Activated CD4-positive, alpha-beta memory T cell treated with anti-CD3 and anti-CD28 coated beads, Interleukin-2, amount 10 ng/mL, durations not matched to agents 7 days and 5 days (primary cell): ENCODE measurements at places on chromosomes 12 and 14. TPM values are rescaled to one million over a fixed set of nuclear protein-coding genes. Genes with fewer than 3 reads are reported as not detected.

Gene GPR137C
- 0.88 TPM for total RNA-seq

GRCh38 chr12:105245291-105245690 is 9.3 kb upstream of the APPL2 start:
- no peak overlapping the region for H3K4me3 ChIP-seq
- peaks cover 25% of the 10 kb centered on the region for H3K27me3 ChIP-seq
- peaks cover 2% of the 10 kb centered on the region for H3K4me1 ChIP-seq

DNA sequence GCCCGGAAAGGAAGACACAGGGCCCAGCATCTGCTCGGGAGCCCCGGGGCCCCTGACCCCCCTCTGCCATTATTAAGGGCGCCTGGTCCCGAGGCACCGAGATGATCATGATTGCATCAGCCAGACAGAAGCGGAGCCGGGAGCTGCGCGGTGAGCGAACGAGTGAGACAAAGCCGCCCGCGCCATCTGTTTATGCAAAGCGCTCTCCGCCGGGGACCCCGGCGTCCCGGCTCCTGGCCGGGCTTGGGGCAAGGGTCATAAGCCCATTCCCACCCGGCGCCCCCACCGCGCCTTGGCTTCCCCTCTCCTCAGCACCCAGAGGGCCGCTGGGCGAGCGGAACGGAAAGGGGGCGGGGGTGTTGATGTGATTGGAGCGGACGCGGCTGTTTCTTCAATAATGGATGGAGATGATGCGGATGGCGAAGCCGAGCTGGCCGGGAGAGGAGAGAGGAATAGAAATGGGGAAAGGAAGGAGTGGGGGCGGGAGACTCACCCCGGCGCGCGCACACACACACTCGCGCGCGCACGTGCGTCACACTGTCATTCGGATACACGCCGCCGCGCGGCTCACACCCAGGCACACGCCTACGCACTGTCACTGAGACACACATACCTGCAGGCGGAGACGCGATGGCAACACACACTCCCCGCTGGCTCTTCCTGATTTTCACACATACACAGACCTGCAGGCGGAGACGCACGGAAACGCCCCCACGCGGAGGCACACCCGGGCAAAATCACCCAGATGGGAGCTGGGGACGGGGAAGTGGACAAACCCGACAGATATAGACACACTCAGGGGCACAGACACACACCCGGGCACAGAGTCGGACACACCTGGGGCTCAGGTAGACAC is 10.7 kb downstream of the STAC3 start:
- H3K27me3 ChIP-seq, result peaks cover 48% of the 10 kb centered on the region
- H3K4me3 ChIP-seq, result peak overlapping the region; percentile 95
- DNase-seq, result peak; percentile 77
- H3K4me1 ChIP-seq, result peaks cover 74% of the 10 kb centered on the region
- H3K36me3 ChIP-seq, result peaks cover 22% of the 10 kb centered on the region
- H3K27ac ChIP-seq, result peak overlapping the region; percentile 83

DNA sequence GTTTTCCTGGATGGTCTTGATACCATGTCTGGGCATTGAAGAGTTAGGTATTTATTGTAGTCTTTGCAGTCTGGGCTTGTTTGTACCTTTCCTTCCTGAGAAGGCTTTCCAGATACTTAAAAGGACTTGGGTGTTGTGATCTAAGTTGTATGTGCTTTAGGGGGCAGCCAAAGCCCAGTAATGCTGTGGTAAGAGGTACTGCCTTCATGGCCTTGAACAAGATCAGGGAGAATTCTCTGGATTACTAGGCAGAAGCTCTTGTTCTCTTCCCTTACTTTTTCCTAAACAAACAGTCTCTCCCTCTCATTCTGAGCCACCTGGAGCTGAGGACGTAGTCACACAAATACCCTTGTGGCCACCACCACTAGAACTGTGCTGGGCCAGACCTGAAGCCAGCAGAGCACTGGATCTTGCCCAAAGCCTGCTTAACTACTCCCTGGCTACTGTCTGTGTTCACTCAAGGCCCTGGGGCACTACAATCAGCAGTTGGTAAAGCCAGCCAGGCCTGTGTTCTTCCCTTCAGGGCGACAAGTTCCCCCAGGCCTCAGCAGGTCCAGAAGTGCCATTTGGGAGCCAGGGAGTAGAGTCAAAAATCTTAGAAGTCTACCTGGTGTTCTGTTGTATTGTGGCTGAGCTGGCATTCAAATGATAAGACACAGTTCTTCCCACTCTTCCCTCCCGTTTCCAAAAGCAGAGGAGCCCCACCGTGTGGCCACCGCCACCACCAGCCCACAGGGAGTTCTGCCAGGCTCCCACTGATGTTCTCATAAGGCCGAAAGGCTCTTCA is 11.4 kb downstream of the PRORP start:
- no peaks in the 10 kb centered on the region for H3K27me3 ChIP-seq
- H3K27ac ChIP-seq, result no peak overlapping the region
- peaks cover 59% of the 10 kb centered on the region for H3K36me3 ChIP-seq
- peaks cover 17% of the 10 kb centered on the region for H3K4me1 ChIP-seq
- H3K4me3 ChIP-seq, result no peak overlapping the region

GRCh38 chr14:32254952-32255679 is 52.0 kb upstream of the RNU6-8 start:
- no peak overlapping the region for H3K4me3 ChIP-seq
- DNase-seq, result peak; percentile 60
- H3K27ac ChIP-seq, result no peak overlapping the region
- no peaks in the 10 kb centered on the region for H3K27me3 ChIP-seq
- peaks cover 16% of the 10 kb centered on the region for H3K4me1 ChIP-seq

DNA sequence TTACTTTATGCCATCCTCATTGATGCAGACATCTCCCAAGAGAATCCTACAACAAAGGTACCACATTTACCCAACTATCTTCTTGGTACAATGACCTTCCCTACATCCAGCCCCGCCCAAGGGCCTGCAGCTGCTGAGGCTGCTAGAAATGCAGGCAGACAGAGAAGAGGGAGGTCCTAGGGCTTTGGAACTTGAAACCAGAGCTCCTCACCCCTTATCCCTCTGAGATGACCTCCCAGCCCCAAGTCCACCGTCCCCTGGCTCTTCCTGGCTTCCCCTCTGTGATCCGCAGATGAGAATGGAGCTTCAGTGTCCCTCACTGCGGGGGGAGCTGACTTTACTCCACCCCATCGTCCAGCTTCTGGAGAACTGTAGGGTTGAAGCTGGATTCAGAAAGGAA is 1.6 kb upstream of the TNFRSF1A start:
- peaks cover 5% of the 10 kb centered on the region for H3K36me3 ChIP-seq
- no peak for DNase-seq
- H3K27ac ChIP-seq, result peak overlapping the region; percentile 5
- peaks cover 51% of the 10 kb centered on the region for H3K4me1 ChIP-seq
- no peak overlapping the region for H3K4me3 ChIP-seq

DNA sequence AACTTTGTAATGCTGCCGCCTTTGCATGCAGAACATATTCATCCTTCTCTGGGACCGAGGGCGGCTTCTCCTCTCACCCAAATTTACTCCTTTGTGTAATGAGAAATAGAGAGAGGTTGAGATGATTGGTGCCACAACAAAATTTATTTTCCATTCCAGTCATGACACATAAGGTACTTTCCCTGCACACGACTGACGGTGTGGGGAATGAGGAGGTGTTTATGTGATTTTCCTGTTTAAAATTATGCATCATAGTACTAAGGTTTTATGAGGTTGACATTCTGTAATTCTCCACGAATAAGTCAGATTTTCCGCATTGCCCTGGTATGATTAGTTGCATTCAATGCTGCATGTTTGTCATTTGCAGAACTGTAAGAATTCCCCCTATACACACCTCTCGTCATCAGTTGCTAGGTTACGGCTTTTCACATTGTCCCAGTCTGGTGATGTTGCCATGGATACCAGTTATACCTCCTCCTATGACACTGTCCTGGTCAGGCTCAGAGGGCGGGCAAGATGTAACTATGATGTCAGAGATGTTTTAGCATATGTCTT is 23.1 kb downstream of the BICDL1 start:
- peak overlapping the region; percentile 60 for H3K4me3 ChIP-seq
- H3K27ac ChIP-seq, result peak overlapping the region; percentile 88
- no peaks in the 10 kb centered on the region for H3K27me3 ChIP-seq
- peaks cover 77% of the 10 kb centered on the region for H3K4me1 ChIP-seq
- DNase-seq, result peak; percentile 77
